ENCODE measurements at places on chromosomes 2 and 18.

GRCh38 chr2:137173463-137173862, 408.1 kb downstream of the THSD7B start:
- peak; percentile 81 for DNase-seq

GRCh38 chr2:67871686-67872412, 191.0 kb downstream of the C1D start:
- DNase-seq: peak; percentile 92

GRCh38 chr2:66438891-66439811, 4.2 kb downstream of the MEIS1 start:
- DNase-seq: peak; percentile 48

GRCh38 chr2:208036357-208036756, 11.0 kb upstream of the PLEKHM3 start:
- DNase-seq: no peak

DNA sequence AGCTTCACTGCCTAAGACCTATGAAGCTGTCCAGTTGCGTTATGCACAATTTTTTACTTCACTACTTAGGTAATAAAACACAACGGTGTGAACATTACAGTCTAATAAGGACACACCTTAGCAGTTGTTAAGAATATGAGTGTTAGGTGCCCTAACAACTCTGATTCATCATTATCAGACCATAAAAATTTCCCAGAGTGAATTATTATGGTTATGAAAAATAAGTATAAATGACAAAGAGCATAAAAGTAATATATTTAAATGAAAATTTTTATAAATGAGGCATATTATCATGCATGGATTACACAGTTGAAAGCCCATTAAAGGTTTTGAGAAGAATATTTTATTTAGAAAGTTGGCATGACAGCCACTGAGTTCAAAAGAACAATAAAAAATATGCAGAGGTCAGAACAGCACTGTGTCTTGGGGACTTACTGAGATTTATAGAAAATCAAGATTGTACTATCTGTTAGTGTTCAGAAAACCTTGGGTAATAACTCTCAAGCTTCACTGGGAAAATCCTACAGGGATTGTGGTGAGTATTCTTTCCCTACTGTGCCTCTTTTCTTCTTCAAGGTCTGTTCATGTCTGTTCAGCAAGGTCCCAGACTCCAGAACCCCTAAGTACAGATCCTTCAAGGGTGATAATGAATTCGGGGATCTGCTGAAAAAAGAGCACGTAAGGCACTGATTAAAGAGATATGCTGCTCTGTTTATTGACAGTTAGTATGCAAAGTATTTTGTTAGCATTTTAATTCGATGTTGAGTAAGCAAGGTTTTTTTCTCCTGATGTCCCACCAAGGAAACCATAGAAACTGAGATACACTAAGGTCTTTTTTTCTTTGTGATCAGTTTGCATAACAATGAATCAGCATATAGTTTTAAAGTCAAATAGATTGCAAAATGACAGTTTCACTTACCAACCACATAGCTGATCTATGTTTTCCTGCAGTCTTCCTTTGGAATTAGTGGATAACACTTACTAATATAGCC, 250.0 kb downstream of the DSEL start:
- peak; percentile 57 for DNase-seq

GRCh38 chr2:202261531-202261930, 4.0 kb upstream of the NOP58 start:
- DNase-seq: no peak

GRCh38 chr2:199457147-199458008, at the start of gene SATB2:
Gene SATB2, minus strand, starts transcription at chr2:199457939. Its CDS starts 1,902 bp downstream, at chr2:199456037.
- DNase-seq: peak; percentile 67

GRCh38 chr18:79937103-79937860, 14.2 kb downstream of the SLC66A2 start:
- DNase-seq: no peak
